ENCODE measurements at places on chromosomes 2 and 18. TPM values are rescaled to one million over a fixed set of nuclear protein-coding genes. Genes with fewer than 3 reads are reported as not detected.

GRCh38 chr2:234771176-234771575 is 180.6 kb upstream of the SH3BP4 start:
- H3K27ac ChIP-seq: no peak overlapping the region
- no peak for DNase-seq
- H3K36me3 ChIP-seq: no peaks in the 10 kb centered on the region
- H3K4me3 ChIP-seq: no peak overlapping the region
- H3K27me3 ChIP-seq: no peaks in the 10 kb centered on the region
- H3K4me1 ChIP-seq: no peaks in the 10 kb centered on the region

DNA sequence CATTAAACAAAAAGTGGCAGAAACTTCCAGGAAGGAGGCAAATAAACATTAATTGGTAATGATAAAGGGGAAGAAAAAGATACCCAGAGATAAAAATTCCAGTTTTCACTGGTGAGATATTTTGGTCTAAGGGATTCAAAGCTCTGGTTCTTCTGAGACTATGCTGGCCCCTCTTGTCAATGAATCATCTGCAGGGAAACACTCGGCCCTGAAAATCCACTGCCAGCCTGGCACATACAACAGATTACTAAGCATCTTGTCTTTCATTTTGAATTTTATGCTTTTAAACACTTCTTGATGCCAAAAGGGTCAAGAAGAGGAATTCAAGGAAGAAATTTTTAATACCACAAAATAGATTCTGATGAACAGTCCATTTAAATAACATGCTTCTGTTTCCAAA is 1603.8 kb upstream of the ZEB2 start:
- H3K36me3 ChIP-seq: no peaks in the 10 kb centered on the region
- DNase-seq: no peak
- H3K27me3 ChIP-seq: no peaks in the 10 kb centered on the region
- no peak overlapping the region for H3K4me3 ChIP-seq
- H3K4me1 ChIP-seq: no peaks in the 10 kb centered on the region
- no peak overlapping the region for H3K27ac ChIP-seq

GRCh38 chr2:237113026-237113795 is 27.5 kb downstream of the COPS8 start:
- no peaks in the 10 kb centered on the region for H3K27me3 ChIP-seq
- no peak overlapping the region for H3K27ac ChIP-seq
- no peaks in the 10 kb centered on the region for H3K36me3 ChIP-seq
- H3K4me3 ChIP-seq: no peak overlapping the region
- H3K4me1 ChIP-seq: no peaks in the 10 kb centered on the region
- DNase-seq: no peak

- peak overlapping the region; percentile 94 for H3K27ac ChIP-seq
- no peaks in the 10 kb centered on the region for H3K27me3 ChIP-seq
- DNase-seq: peak; percentile 54
Measured at GRCh38 chr2:121650315-121650930, 1.2 kb upstream of the CLASP1 start.

DNA sequence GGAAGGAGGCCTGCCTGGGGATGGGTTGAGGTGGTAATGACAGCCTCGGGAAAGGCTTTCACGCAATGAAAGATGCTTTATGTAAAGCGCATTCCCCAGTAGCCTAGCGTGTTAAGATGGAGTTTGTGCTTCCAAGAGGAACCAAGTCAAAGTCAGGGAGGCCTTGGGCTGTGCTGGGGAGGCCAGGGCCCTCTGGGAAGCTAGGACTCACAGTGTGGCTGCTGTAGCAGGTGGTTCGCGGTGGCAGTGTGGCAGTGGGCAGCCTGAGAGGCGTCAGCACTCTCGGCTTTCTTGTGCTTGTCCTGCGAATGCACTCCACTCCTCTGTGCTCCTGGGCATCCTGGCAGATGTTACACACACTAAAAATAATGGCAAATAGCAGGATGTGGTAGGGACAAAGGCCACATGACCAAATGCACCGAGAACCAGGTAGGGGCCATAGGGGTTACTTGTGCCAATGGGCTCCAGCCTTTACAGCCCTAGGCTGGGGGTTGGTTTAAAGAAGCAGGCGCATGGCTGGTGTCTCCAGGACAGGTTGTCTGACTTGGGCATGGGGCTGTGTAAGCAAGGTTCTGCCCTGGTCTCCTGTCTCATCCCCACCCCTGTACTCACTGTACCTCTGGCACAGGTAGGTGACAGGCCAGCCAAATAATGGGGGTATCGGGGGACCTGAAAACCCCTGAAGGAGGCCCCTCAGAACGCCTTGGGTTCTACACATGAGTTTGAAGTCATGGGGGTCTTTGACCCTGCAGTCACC is 154.4 kb upstream of the TWIST2 start:
- no peaks in the 10 kb centered on the region for H3K27me3 ChIP-seq
- H3K4me1 ChIP-seq: no peaks in the 10 kb centered on the region

- no peaks in the 10 kb centered on the region for H3K27me3 ChIP-seq
- no peaks in the 10 kb centered on the region for H3K4me1 ChIP-seq
- H3K4me3 ChIP-seq: no peak overlapping the region
- no peak for DNase-seq
- no peaks in the 10 kb centered on the region for H3K36me3 ChIP-seq
Measured at GRCh38 chr2:119531292-119531691, 7.0 kb upstream of the SCTR start.

GRCh38 chr2:209526561-209526960 is 102.7 kb downstream of the MAP2 start:
- H3K27me3 ChIP-seq: no peaks in the 10 kb centered on the region
- peaks cover 3% of the 10 kb centered on the region for H3K4me1 ChIP-seq
- H3K27ac ChIP-seq: peak overlapping the region; percentile 41
- H3K4me3 ChIP-seq: no peak overlapping the region

- H3K4me1 ChIP-seq: no peaks in the 10 kb centered on the region
- no peaks in the 10 kb centered on the region for H3K36me3 ChIP-seq
- H3K4me3 ChIP-seq: no peak overlapping the region
- H3K27me3 ChIP-seq: no peaks in the 10 kb centered on the region
Measured at GRCh38 chr2:156476021-156476849, 40.1 kb downstream of the GPD2 start.

- no peaks in the 10 kb centered on the region for H3K36me3 ChIP-seq
- H3K27me3 ChIP-seq: no peaks in the 10 kb centered on the region
- DNase-seq: no peak
- H3K4me3 ChIP-seq: no peak overlapping the region
Measured at GRCh38 chr18:44474067-44474411, 206.6 kb upstream of the SETBP1 start.

DNA sequence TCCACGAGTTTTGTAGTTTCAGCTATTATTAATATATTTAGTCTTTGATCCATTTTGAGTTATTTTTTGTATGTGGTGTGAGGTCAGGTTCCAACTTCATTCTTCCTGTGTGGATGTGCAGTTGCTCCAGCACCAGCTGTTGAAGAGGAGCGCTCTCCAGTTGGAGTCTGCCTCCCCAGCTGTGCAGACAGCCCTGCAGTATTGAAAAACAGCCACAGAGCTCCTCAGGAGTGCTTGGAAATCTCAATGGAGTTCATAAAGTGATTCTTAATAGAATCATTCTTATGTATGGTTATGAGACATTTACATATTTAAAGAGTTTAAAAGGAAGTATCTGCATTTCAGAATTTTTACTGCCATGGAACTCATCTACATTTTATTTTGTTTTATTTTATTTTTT is 17.3 kb downstream of the DGKD start:
- DNase-seq: no peak
- no peak overlapping the region for H3K4me3 ChIP-seq
- H3K27ac ChIP-seq: no peak overlapping the region
- H3K36me3 ChIP-seq: no peaks in the 10 kb centered on the region
- no peaks in the 10 kb centered on the region for H3K4me1 ChIP-seq

GRCh38 chr2:190635781-190636180 is 13.1 kb upstream of the NAB1 start:
- no peaks in the 10 kb centered on the region for H3K4me1 ChIP-seq
- H3K27ac ChIP-seq: no peak overlapping the region
- DNase-seq: no peak
- H3K27me3 ChIP-seq: no peaks in the 10 kb centered on the region
- H3K36me3 ChIP-seq: no peaks in the 10 kb centered on the region

The TUBB8B gene
- polyA plus RNA-seq: 0.45 TPM

The CD226 gene
- polyA plus RNA-seq: 0.28 TPM

The NTSR2 gene
- polyA plus RNA-seq: not detected

The DSG4 gene
- polyA plus RNA-seq: not detected

Measured in kidney (tissue), 22 donors.